A549 treated with AZD2906 at 1 μM for 4 hours (cell line): ENCODE measurements at places on chromosomes 6 and 20. TPM values are rescaled to one million over a fixed set of nuclear protein-coding genes. Genes with fewer than 3 reads are reported as not detected.

Gene MROH8
- total RNA-seq: 0.90 to 1.4 TPM (median 1.1 TPM) in 5 replicates

Gene KIF6
- total RNA-seq: 0.16 to 0.29 TPM (median 0.25 TPM) in 5 replicates

Gene VSX1
- 0.66 to 1.2 TPM (median 0.93 TPM) in 5 replicates for total RNA-seq

Gene ANKRD6
- total RNA-seq: 1.2 to 2.5 TPM (median 1.6 TPM) in 5 replicates

Gene MYCT1
- total RNA-seq: 0.05 TPM in 1 of 5 replicates, not detected in the others

Gene TRIM15
- 0.03 to 0.24 TPM in 2 of 5 replicates, not detected in the others for total RNA-seq
